Muscle of leg (tissue), 16 donors: ENCODE measurements at places on chromosomes 1 and 21.

DNA sequence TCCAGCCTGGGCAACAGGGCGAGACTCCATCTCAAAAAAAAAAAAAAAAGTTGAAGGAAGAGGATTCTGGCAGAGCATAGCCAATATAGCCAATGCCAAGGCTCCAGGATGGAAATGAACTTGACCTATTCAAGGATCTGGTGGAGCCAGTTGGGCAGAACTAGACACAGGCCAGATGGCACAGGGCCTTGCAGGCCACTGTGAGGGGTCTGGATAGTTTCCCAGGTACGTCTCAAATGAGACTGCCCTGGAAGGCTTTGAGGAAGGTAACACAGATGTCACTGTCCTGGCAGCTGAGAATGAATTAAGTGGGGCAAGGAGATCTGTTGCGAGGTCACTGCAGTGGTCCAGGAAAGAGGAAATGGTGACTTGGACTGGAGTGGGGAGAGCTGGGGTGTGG lies 12.0 kb upstream of the ARHGEF19 start:
- no peak for DNase-seq

GRCh38 chr1:50197216-50197615 lies 88.5 kb downstream of the ELAVL4 start:
- DNase-seq, result no peak

DNA sequence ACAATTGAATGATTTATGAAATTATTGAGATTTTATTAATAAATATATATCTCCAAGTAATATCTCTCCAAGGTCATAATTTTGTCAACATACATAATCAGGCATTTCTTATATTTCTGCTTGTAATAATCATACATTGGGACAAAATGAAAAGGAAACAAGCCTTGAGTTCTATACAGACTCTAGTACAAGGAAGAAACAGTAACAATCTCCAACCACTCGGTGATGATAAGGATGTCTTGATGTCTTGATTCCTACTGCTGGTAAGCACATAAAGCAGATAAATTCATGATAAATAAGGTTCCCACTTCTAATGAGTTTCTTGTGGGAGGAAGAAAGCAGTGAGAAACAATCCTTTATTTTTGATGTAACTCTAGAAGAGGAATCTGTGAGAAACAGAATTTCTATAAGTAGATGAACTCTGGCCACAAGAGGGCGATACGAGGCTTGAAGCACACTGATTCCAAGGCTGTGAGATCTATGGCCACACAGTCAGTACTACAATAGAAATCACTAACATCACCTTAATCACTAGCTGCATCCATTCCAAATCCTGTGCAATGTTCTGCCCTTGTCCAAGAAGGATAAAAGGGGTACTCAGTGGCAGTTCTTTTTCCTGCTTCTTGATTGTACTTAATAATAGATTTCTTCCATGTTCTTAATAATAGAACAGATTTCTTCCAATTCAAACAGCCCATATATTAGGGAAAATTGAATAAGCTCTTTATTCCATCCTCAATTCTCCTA lies 41.4 kb upstream of the LRRC8B start:
- peak; percentile 83 for DNase-seq

DNA sequence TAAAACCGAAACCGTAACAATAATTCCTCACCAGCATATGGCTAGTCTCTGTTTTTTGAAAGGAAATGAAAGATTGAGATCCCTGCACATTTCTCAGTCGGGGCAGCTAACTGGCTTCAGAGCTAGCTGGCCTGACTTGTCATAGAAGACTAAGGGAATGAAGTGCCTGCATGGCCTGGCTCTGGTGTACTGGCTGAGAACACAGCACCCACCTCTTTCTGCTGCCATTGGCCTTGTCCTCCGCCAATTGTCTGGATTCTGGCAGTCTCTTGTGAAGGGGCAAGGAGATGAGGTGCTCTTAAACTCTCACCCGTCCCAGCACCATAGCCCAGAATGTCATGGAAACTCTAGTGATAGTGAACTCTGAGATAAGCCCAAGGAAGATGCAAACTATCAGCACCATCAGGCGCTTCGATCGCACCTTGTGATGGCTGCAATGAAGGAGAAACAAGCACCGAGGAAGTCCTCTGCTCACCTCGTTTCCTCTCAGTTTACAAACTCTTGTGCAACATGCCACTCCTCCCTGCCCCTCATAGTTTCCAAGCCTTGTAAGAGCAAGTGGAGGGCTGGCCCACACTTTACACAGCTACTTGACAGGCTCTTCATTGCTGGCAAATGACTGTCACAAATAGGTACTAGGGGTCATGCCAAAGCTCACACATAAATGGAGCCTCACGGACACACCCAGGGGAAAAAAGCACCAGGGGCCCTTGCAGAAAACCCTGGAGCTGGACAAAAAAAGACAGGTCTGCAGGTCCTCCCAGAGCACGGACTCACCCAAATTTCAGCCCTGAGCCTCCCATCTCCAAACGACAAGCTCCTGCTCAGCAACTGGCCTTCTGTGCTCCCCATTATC lies 16.4 kb downstream of the INPP5B start:
- no peak for DNase-seq

DNA sequence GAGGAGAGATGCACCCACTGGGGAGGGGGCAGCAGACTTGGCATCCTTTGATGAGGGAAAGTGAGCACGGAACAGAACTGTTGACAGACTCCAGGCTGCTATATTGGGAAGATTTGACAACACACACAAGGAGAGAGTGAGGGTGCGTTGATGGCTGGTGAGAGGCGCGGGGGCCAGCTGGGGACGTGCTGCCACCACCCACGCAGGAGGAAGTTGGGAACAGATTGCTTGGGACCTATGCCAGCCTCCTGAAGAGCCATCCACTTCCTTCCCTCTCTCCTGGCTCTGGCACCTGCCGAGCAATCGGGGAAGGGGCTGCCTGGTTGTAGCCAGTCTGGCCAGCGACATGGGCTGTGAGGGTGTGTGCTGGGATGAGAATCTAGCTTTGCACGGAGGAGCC lies 223.7 kb upstream of the CSF3R start:
- DNase-seq, result no peak

DNA sequence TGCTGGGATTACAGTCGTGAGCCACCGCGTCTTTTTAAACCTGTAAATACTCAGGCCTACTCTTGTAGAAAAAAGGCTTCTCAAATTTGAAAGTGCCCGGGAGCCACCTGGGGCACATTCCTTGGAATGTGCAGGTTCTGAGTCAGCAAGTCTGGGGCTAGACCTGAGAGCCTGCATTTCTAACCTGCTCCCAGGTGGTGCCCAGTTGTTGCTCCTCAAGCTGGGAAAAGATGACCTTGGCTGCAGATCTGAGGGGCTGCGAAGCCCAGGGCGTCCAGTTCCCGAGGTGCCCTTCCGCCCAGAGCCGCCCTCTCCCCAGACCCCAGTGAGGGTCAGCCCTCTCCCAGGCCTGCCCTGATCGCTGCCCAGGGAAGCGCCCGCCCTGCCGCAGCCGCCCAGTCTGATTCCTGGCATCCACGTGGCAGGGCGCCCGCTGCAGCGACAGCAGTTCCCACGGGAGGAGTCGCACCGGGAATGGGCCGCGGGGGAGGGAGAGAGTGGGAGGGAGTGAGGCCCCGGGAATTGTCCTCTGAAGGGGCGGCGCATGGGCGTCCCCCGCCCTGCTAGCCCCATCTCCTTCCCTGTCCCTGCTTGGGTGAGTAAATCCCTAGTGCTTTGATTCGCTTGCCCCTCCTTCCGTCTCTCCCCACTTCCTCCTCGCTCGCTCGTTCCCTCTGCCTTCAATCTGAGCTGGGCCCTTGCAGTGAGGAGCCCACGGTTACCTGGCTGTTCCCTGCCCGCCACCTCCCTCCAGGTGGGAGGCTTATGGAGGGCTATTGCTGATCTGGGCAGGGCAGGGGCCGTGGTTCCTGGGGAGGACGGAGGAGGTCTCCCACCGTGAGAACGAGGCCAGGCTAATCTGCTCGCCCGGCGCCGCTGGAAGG lies 18.8 kb upstream of the TENT5B start:
- DNase-seq, result no peak

- DNase-seq, result no peak
Observed at GRCh38 chr1:85157436-85157835, 43.4 kb downstream of the SYDE2 start.

DNA sequence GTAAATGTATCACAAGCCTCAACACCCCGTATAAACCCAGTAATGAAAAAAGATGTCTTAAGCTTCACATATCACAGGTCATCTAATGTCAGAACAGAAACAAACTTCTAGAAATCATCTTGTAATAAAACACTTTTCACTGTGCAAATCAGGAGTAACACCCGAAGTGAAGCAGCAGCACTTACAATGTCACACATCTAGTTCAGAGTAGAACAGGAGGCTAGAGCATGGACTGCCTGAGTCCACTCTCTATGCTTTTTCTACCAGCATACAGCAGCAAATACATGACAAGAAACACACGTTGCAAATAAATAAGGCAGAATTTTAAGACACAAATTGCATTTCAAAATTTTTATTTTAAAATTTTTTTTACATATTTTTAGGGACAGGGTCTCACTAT lies 57.2 kb downstream of the AKT3 start:
- DNase-seq, result no peak

DNA sequence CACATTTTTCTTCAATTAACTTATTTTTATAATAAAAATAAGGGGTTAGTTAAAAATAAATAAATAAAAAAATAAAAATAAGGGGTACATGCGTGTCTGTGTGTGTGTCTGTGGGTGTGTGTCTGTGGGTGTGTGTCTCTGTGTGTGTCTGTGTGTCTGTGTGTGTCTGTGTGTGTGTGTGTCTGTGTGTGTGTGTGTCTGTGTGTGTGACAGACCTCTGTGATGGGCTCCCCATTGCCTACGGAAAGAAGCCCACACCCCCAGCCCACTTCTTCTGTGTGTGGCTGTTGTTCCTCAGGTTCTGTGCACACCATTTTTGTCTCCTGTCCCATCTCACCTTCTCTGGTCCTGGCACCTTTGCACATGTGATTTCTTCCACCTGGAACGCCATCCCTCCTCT lies 9.9 kb downstream of the PHLDA3 start:
- no peak for DNase-seq

DNA sequence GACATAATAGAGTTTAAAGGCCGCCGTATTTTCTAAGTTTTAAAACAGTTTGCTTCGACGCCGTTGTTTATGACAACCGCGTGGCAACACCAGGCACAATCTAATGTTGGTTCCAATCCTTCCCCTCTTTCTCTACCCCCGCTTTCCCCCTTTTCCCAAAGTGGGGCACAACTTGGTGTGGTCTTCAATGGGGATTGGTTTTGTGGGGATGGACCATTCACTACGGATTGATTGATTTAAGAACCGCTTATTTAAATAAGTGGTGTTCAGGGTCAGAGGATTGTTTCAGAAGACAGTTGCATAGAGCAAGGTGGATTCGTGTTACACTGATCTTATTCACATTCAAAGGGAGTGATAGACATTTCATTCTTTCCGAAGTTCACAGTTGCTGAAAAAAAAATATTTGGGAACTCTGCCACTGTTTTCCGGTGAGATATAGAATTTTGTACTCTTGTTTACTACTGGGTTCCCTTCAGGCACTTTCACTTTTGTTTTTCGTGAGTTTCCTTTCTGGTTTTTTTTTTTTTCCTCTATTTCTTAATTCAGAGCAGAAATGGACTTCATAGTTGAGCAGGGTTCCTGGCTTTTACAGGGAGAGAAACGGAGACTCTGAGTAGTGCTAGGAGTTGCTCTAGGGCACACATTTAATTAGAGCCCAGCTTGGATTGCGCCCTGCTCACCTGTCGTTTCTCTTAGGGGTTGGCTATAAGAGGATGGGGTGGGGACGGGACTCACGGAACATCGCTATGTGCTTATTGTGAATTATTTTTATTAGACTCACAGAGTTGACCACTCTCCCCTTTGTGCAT lies 79.6 kb upstream of the AK4 start:
- peak; percentile 82 for DNase-seq

DNA sequence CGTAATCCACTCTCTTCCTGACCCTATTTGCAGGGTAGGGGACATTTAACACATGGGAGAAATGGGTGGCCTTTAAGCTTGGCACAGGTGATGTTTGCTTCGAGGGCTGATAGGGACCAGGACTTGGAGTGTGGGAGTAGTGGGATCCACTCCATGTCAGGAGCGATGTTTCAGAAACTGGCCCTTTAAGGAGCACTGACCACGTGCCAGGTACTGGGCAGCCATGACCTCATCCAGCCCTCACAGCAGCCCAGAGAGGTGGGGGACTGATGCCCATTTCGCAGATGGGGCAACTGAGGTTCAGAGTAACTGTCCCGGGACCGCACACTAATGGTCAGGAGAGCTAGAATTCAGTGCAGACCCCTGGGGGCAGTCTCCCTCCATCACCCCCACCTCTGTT lies 11.4 kb downstream of the PADI3 start:
- no peak for DNase-seq

DNA sequence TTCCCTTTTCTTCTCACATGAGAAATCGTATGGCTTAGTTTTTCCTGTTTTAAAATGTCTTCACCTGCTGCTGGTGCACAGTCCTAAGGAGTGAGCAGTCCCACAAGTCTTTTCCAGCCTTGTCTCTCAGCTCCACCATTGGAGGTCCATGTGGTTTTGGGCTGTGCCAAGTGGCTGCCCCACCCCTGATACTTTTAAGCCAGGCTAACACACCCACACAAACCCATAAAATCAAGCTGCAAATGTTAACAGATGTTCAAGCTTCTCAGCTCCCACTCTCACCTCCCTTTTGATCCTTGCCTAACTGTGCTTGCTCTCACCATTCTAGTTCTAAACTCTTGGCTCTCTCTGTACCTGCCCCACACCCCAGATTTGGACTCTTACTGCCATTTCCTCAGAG lies 74.5 kb upstream of the COL24A1 start:
- DNase-seq, result no peak

GRCh38 chr1:214801191-214801590 lies 198.2 kb downstream of the CENPF start:
- DNase-seq, result no peak

- peak; percentile 93 for DNase-seq
Observed at GRCh38 chr1:61079296-61079897, 3.0 kb upstream of the NFIA start.

GRCh38 chr1:90347366-90347765 lies 352.5 kb downstream of the ZNF326 start:
- DNase-seq, result no peak

DNA sequence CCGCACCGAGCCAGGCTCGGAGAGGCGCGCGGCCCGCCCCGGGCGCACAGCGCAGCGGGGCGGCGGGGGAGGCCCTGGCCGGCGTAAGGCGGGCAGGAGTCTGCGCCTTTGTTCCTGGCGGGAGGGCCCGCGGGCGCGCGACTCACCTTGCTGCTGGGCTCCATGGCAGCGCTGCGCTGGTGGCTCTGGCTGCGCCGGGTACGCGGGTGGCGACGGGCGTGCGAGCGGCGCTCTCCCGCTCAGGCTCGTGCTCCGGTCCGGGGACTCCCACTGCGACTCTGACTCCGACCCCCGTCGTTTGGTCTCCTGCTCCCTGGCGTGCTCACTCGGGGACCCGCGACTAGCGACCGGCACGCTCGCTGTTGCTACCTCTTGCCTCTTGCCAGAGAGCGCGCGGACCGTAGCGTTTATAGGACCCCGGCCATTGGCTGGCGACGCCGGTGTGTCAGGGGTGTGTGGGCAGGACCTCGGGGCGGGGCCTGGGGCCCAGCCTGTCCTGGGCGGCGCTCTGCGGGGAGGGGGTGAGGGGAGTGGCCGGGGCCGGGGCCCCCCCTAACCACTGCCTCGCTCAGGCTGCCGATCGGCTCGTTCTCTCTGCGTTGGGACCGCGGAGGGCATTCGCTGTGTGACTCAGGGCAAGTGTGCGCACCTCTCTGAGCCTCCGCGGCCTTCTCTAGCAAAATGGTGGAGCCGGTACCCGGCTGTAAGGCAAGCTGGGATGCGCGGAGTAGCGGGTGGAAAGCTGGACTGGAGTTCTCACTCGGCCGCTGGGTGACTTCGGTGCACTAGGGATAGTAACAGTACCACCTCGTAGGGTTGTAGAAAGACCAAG lies at the start of gene SLC2A1:
SLC2A1 (minus strand) TSS at position 381 of the 832 bp plus-strand sequence; CDS start at position 164, 217 bp downstream.
- peak; percentile 92 for DNase-seq

GRCh38 chr21:44842087-44842486 lies 24.2 kb upstream of the SUMO3 start:
- DNase-seq, result no peak
